Activated CD4-positive, alpha-beta T cell treated with anti-CD3 and anti-CD28 coated beads, Interleukin-2, amount 10 ng/mL, durations not matched to agents 7 days and 5 days (primary cell): ENCODE measurements at places on chromosomes 7 and 10.

GRCh38 chr10:74738985-74739567, 87.3 kb upstream of the KAT6B start:
- peak; percentile 46 for DNase-seq

DNA sequence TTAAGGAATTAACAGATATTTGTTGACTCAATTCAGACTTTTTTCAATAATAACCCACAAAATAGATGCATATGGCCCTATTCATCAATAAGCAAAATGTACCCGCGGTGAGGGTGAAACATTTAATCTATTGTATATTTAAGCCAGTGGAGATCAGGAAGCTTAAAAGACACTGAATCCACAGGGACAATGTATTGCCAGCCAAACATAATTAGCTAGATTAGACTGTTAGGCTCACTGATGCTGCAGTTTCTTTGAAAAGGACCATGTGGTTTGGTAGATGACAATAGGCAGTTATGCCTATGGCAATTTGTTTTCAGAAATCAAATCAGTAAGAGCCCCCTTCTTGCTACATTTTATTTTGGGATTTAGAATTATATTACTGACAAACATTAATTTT, 87.3 kb upstream of the PLXDC2 start:
- no peak for DNase-seq

GRCh38 chr7:75743455-75743859, 4.7 kb upstream of the HIP1 start:
- no peak for DNase-seq

DNA sequence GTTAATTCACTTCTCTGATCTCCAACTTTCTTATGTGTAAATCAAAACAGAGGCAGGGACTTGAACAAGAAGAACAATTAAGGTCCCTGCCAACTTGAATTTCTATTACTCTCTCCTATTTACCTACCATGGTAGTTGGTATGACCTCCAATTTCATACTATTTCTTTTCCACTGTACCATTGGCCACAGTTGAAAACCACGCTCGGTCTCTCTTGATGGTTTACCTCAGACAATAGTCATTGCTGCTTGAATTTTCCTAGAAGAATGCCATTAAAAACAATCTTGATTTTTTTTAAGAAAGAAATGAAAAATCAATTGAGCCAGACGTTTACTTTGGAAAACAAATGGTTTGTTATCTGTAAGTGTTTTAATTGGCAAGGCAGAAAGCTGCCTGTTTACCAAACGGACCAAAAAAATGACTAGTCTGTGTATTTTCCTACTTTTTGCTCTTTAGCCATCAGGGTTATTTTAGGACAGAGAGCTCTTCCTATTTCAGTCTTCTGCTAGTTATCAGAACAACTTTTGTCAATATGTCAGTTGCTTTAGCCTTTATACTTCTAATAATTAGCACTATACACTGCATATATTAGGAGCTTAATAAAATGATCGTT, 157.5 kb upstream of the PLXDC2 start:
- DNase-seq, result no peak

DNA sequence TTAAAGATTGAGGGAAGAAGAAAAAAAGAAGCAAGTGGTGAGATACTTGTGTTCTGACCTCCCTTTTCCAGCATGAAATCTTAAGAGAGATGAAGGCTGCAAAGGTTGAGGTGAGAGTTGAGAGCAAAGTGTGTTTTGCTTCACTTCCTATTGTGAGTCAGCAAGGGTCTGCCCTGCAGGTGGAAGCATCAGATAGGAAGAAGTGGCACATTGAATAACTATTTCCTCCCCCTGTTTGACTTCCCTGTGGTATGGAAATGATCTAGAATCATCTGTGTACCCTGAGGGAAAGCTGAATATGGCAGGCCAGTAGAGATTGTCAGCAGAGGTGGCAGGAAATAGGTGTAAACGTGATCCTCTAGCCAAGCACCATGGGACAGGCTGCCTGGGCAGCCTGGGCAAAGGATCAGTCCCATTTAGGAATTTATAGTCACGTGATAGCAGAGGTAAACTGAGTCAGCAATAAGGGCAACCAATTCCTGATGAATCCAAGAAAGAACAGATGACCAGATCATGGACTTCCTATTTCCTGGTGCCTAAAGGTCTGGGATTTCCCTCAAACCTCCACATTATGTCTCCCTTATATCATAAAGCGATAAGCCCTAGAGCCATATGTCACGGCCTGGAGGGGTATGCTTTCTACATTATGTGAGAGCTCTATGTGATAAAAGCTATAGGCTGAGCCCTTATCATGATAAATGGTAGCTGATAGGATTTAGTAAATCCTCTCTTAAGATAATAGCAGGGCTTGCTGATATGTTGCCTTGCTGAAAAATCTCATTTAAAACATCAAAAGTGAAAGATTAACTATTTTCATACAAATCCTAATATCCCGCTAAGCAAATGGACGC, 287.0 kb downstream of the MDFIC start:
- no peak for DNase-seq

- peak; percentile 50 for DNase-seq
Measured at GRCh38 chr7:44769776-44770294, 21.2 kb downstream of the ZMIZ2 start.

DNA sequence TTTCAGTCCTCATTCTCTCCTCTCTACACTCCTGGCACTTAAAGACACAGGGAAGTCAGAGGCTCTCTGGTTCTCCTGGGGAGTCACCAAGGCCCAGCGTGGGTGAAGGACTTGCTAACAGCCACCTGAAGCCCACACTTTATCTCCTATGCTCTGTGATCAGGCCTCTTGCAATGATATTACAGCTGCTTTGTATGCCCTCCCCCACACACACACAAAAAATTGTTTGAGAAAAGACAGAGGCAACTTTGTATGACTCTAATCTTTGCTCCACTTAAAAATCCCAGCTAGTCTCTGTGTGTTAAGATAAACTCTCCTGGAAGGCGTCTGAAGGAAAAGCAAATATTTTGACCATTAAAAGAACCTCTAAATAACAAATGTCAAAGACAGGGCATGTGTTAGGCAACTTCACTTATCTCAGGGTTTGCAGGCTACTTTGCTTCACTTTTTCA, 507.2 kb downstream of the TNS3 start:
- no peak for DNase-seq

DNA sequence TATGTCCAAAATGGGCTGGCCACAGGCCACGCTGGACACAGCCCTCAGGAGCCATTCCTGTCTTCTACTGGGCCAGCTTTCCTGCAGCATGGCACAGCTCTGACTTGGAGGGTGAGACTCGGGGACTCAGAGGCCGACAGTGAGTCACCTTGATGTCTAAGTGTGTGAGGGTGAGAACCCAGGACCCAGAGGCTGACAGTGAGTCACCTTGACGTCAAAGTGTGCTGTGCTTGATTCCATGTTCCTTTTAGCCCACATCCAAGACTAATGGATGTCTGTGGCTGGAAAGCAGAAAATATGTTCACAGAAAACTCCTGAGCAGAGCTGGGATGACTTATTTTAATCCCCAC, 6.0 kb upstream of the FAM170B start:
- DNase-seq, result no peak

DNA sequence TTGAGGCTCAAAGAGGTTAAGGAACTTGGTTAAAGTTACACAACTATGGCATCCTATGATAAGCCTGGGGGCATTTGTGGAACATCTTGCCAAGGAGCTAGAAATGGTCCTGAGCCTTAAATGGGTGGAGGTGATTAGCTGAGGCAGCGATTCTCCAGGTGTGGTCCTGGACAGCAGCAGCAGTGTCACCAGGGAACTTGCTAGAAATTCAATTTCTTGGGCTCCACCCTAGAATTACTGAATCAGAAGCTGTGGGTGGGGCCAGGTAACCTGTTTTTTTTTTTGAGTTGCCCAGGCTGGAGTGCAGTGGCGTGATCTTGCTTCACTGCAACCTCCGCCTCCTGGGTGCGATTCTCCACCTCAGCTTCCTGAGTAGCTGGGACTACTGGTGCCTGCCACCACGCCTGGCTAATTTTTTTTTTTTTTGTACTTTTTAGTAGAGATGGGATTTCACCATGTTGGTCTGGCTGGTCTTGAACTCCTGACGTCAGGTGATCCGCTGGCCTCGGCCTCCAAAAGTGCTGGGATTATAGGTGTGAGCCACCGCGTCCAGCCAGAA, 13.1 kb downstream of the RPS24 start:
- no peak for DNase-seq

- no peak for DNase-seq
Measured at GRCh38 chr7:122046402-122046801, 97.6 kb downstream of the AASS start.
